ENCODE measurements at places on chromosomes 6 and 20.

- DNase-seq, result no peak
These were observed 54.6 kb downstream of the RPP21 start for GRCh38 chr6:30399390-30400058.

GRCh38 chr6:91278416-91278815 lies 691.5 kb upstream of the MAP3K7 start:
- DNase-seq, result no peak

GRCh38 chr6:135951169-135951568 lies 99.7 kb downstream of the PDE7B start:
- DNase-seq, result no peak

DNA sequence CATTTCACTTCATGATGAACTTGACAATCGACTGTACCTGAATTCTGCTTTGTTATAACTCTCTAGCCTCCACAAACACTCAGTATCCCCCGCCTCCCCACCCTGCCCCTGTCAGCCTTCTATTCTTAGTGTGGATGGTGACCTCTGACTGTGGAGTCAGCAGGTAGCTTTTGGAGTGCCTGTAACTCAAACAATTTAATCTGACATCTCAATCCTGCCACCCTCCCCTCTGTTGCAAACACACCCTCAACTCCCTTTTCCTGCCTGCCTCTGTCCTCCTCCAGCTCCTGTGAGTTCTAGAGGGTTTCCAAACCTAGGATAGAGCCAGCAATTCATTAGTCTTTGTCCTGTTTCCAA lies 20.3 kb downstream of the DAAM2 start:
- DNase-seq, result no peak

DNA sequence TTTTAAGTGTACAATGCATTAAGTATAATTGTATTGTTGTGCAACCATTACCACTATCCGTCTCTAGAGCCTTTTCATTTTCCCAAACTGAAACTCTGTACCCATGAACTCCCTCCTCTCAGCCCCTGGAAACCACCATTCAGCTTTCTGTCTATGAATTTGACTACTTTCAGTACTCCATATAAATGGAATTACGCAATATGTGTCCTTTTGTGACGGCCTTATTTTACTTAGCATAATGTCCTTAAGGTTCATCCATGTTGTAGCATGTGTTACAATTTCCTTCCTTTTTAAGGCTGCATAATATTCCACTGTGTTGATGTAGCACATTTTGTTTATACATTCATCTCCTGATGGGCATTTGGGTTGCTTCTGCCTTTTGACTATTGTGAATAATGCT lies 143.6 kb upstream of the KCNG1 start:
- DNase-seq, result no peak

DNA sequence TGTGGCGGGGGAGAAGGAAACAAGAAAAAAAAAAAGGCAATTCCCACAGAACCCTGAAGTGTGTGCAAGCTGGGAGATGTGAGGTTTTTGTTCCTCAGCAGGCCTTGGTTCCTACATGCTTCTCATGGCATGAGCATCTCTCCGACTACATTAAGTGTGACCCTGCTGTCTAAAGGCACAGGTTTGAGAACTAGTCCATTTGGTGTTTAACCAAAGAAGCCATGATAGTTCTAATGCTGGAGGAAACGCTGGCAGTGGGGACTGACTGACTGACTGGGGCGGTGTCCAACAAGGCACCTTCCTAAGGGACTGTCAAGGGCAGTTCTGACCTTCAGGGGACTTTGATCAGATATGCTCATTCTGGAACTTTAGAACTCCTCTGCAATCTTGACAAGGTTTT lies 3.8 kb downstream of the TXNDC5 start:
- no peak for DNase-seq

GRCh38 chr6:168602576-168602975 lies 161.6 kb downstream of the SMOC2 start:
- no peak for DNase-seq

DNA sequence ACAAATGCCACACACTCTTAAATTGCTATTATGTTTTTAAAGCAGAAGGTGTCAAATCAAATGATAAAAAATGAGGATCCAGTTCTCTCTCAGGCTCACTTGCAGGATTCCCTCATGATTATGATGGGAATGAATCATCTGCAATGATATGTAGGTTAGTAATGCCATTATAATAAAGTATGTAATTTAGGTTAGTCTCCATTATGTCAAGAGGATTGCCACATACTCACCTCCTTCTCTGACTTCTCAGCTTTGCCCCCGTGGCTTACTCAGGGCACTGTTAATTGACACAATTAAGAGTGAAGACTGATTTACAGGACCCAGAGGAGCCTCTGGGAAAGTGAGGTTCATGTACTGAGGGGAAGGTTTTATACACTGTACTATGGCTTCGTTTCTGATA lies 591.7 kb upstream of the NRSN1 start:
- no peak for DNase-seq

GRCh38 chr6:157652601-157653363 lies 170.3 kb upstream of the SNX9 start:
- DNase-seq, result no peak

DNA sequence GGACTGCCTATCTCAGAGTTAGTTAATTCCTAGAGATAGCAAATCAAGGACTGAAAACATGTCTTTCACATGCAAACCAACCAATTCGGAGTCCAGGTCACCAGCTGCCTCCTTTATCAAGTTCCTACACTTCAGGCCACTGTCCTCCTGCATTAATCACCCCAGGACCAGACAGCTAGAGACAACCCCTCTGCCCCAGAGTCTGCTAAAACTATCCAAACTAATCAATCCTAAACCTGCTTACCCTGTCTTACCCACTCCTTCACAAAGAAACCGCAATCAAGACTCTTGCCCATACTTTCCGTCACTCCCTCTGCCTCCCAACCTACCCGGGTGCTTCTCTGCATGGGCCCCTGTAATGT lies 207.0 kb downstream of the HIVEP2 start:
- no peak for DNase-seq

- DNase-seq, result peak; percentile 70
These were observed 34.1 kb downstream of the CEBPB start for GRCh38 chr20:50224531-50225255.

DNA sequence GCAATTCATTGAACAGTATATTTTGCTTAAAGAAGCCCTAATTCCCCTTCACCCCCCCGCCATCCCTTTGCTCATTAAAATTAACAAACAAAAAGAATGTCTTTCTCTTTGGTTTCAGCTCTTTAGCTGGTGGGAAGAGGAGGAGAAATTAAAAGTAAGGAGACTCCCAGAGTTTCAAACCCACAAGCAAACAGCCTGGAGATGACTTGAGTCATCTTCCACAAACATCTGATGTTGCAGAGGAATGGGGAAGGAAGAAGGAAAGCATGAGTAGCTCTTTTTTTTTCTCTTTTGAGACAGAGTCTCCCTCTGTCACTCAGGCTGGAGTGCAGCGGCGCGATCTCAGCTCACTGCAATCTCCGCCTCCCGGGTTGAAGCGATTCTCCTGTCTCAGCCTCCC lies 189.6 kb downstream of the ADAT2 start:
- DNase-seq, result no peak

- DNase-seq, result no peak
These were observed 181.0 kb downstream of the PLCB1 start for GRCh38 chr20:8313073-8313472.

- DNase-seq, result no peak
These were observed 8.0 kb upstream of the TNFRSF6B start for GRCh38 chr20:63688228-63689045.

- DNase-seq, result no peak
These were observed 116.4 kb downstream of the AKAP7 start for GRCh38 chr6:131251590-131252199.

DNA sequence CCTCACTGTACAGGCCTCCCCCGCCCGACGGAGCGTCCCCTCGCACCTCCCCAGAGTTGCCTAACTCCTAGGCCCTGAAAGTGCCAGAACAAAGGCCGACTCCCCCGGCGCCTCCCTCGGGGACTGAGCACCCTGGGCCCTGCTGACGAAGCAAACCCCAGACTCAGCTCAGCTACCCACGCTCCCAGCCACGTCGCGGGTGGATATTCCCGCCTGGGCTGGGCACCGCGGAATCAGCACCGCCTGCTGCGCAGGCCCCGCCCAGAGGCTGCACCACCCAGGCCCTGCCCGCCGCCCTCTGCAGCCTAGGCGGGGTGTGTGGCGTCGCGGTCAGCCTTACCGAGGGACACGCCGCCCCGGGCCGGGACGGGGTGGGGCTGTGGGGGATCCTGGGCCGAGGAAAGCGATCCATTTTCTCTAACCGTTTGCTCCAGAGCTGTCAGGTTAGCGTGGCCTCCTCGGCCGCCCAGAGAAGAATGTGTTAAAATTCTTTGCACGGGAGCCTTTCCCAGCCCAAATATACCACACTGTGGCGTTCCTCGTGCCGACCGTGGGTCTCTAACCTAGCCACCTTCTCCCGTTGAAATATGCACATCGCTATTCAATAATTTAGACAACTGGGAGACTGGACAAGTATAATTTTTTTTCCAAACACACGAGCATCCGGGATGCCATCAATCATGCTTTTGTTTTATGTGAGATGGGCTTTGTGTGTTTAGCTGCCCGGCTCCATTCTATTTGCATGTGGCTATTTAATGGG lies 31.4 kb downstream of the TFAP2A start:
- no peak for DNase-seq

GRCh38 chr20:64279826-64280459 lies 24.4 kb downstream of the PCMTD2 start:
- DNase-seq, result no peak

DNA sequence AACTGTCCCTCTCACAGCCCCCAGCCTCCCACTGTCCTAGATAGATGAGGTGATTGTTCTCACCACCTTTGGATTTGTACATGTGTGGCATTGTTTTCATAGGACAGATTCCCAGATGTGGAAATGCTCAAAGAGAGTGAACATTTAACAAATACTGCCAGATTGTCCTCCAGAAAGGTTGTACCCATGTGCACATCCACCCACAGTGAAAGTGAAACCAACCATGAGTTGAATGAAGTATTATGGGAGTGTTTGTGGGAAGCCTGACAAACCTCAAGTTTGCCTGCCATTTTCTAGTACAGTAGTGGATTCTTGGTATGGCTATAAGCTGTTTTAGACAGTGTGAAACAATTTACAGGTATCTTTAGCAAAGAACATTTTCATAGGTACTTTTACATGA lies 42.7 kb downstream of the ANKRD6 start:
- DNase-seq, result no peak

- DNase-seq, result peak; percentile 43
These were observed 541 bp downstream of the CDC25B start for GRCh38 chr20:3796477-3797225.

DNA sequence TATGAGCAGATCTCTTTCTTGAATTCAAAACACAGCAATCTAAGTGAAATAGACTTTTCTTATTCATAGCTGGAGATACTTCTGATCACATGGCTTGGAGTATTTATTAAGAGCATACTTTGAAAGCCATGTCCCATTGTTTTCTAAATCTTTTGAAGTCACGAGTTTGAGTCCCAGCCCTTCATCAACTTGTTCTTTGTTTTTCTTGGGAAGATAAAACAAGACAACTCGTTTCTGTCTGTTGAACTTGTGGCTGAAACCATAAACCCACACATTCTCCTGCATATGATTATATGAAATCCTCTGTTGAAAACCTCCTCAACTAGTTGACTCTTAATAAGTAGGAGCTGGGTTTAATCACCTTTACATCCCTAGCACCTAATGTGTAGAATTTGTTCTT lies 3.3 kb downstream of the RNF144B start:
- DNase-seq, result no peak

DNA sequence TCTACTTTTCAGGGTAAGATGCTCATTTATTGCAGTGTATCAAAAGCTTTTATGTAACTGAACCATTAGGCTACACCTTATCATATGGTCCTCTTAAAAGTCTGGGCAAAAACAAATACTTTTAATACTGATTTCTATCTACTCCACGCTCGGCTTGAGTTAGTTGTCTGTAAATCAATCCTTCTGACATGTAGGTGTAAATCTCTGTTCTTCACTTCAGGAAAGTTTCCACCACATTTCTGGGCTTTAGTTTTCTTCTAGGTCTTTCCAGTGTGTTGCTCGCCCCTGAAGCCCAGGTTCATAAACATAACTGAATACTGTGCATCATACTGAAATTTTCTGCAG lies 89.2 kb upstream of the RNF217 start:
- DNase-seq, result no peak

DNA sequence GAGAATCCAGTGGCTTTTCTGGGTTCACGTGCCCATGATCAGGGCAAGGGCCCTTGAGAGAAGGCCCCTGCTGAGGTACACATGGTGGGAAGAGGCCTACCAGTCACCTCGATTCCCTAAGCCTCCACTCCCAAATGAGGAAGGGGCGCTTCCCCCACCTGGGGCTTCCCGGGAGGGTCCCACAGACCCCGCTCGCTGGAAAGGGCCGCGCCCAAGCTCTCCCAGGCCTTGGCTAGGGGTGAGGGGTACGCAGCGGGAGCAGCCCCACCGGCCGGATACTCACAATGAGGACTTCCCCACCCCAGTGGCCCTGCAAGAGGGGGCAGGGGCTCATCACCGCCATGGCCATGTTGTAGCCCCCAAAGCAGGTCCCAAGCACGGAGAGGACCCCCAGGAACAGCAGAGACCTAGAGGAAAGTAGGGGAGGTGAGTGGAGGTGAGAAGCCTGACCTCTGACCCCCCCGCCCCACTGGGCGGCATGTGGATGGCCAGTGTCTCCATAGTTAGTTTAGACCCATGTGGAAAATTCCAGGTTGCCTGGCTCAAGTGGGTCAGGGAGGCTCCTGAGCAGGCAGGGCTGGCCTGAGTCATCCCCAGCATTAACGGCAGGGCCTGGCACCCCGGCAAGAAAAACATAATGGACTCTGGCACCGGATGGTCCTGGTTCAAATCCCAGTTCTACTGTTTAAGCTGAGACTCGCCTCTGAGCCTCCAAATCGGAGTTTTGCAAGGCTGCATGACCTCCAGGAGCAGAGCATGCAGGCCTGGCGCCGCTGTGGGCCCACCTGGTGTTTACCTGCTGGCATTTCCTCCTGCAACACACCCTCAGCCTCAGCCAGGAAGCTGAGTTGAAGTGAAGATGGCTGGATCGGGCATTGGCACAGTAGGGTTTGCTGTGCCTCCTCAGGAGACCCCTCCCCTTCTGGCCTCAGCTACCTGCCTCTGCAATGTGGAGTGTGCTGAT lies 6.6 kb downstream of the SLC52A3 start:
- DNase-seq, result no peak

DNA sequence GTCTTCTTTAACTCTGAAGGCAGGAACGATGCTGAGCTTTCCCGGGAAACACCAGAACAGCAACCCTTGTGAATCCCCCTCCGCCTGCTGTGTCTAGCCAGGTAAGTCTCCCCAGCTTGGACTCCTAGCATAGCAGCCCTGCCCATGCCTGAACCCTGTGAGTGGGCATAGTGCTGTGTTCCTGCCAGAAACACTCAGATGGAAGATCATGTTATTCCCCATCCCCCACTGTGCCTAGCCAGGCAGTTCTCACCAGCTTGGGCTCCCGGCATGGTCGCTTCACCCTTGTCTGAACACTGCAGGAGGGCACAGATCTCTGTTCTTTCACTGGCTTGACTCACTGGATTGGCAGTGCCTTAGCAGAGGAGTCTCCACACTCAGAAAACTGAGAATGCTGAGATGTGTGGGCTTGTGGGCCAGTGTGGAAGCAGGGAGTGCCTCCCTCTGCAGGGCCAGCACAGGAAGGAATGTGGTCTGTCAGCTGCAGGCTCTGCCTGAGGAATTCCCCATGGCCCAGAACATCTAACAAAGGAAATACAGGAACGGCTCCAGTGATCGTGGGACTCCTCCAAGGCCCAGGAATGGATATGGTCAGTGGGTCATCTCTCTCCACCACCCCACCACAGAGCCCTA lies 440.1 kb upstream of the ADGRB3 start:
- DNase-seq, result no peak

Data from ureter (tissue), 1 donor.